CD4-positive, CD25-positive, alpha-beta regulatory T cell (primary cell): ENCODE measurements at places on chromosomes 16 and 17. TPM values are rescaled to one million over a fixed set of nuclear protein-coding genes. Genes with fewer than 3 reads are reported as not detected.

Gene TLCD2
- polyA plus RNA-seq = not detected

Gene TMEM235
- polyA plus RNA-seq = not detected

Gene G6PC1
- not detected for polyA plus RNA-seq

Gene ADGRG1
- 0.33 TPM for polyA plus RNA-seq

- H3K27ac ChIP-seq = no peak overlapping the region
- no peaks in the 10 kb centered on the region for H3K27me3 ChIP-seq
- H3K4me1 ChIP-seq = no peaks in the 10 kb centered on the region
- no peak for DNase-seq
Observed at GRCh38 chr16:78353640-78354275, 254.3 kb downstream of the WWOX start.

GRCh38 chr17:13084420-13084819 lies 66.6 kb upstream of the ELAC2 start:
- no peaks in the 10 kb centered on the region for H3K36me3 ChIP-seq
- no peak for DNase-seq
- no peak overlapping the region for H3K4me3 ChIP-seq
- H3K4me1 ChIP-seq = no peaks in the 10 kb centered on the region
- H3K27me3 ChIP-seq = no peaks in the 10 kb centered on the region

- DNase-seq = no peak
- no peak overlapping the region for H3K4me3 ChIP-seq
- H3K36me3 ChIP-seq = no peaks in the 10 kb centered on the region
- no peaks in the 10 kb centered on the region for H3K4me1 ChIP-seq
- H3K27ac ChIP-seq = no peak overlapping the region
- H3K27me3 ChIP-seq = no peaks in the 10 kb centered on the region
Observed at GRCh38 chr16:11493531-11493929, 93.2 kb downstream of the LITAF start.

DNA sequence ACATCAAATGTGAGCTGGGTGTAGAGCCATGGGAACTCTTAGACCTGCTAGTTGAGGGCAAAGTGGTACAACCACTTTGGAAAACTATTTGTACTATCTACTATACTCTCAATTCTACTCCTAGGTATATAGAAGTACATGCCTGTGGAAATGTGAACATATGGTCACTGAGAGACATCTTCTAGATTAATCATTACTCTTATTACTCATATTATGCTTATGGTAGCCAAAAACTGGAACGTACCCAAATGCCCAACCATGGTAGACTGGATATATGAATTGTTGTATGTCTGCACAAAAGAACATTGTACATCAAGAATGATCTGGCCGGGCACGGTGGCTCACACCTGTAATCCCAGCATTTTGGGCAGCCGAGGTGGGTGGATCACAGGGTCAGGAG lies 2.7 kb downstream of the WDR45B start:
- H3K27me3 ChIP-seq = no peaks in the 10 kb centered on the region
- H3K4me3 ChIP-seq = no peak overlapping the region
- H3K27ac ChIP-seq = no peak overlapping the region
- peaks cover 25% of the 10 kb centered on the region for H3K4me1 ChIP-seq

DNA sequence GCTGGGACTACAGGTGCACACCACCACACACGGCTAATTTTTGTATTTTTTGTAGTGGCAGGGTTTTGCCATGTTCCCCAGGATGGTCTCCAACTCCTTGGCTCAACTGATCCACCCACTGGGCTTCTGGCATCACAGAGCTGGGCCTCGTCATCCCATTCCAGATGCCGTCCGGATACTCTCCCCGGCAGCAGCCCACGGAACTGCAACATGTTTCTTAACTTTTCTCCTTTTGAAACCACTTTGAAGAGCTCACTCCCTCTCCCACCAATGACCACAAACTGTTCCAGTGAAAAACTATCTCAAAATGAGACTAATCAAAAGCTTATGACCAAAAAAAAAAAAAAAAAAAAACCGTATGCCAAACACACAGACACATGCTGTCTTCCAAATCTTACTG lies 17.6 kb downstream of the PEMT start:
- no peak overlapping the region for H3K27ac ChIP-seq
- H3K27me3 ChIP-seq = no peaks in the 10 kb centered on the region
